Head of caudate nucleus (tissue), 42 donors: ENCODE measurements at places on chromosomes 6 and 20.

- DNase-seq: no peak
Measured at GRCh38 chr20:6053776-6054688, at the start of gene LRRN4. Gene LRRN4, minus strand, starts transcription at chr20:6054060. Its CDS starts 1,261 bp downstream, at chr20:6052799.

DNA sequence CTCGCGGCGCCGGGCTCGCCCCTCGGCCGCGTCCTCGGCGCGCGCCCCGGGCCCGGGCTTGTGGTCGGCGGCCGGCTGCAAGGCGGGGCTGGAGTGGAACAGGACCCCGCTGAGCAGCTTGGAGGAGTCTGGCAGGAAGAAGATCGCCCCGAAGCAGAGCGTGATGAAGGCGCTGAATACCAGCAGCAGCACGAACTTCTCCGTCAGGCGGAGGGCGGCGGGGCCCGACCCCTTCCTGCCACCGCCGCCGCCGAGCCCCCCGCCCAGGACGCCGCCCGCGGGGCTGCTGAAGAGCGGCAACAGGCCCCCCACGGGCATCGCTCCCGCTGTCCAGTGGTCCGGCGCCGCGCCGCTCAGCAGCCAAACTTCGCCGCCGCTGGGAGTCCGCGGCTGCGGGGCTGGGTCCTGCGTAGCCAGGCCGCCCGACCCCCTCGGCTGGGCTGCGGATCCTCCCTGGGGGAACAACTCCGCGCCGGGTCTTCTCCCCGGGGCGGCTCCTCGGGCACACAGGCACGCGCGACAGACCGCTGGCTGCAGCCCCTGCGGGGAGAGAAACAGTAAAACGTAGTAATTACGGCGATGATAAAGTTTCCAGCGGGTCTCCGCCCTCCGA, 707 bp downstream of the MAN1A1 start:
- DNase-seq: no peak

GRCh38 chr6:36346486-36347273, 10.0 kb upstream of the BNIP5 start:
- no peak for DNase-seq

DNA sequence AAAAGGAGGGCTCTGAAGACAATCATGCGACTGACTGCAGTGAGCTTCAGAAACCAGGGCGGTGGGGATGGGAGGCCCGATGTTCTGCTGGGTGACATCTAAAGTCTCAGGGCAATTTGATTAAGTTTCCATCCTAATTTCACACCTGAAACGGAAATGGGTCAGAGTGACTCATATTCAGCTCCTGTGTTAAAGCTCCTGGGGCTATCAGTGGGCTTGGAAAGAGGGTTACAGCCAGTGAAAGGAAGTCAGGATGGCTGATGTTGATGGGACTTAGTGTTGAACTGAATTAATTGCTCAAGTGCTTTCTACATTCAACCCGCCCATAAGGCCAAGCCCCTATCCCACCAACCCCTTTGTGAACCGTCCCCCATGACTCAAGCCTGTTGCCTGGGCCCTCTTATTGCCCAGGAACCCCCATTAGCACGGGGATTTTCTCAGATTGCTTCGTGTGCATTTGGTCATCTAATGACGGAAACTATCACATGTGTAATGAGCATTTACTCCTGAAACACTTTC, 47.1 kb upstream of the TBC1D7 start:
- no peak for DNase-seq

DNA sequence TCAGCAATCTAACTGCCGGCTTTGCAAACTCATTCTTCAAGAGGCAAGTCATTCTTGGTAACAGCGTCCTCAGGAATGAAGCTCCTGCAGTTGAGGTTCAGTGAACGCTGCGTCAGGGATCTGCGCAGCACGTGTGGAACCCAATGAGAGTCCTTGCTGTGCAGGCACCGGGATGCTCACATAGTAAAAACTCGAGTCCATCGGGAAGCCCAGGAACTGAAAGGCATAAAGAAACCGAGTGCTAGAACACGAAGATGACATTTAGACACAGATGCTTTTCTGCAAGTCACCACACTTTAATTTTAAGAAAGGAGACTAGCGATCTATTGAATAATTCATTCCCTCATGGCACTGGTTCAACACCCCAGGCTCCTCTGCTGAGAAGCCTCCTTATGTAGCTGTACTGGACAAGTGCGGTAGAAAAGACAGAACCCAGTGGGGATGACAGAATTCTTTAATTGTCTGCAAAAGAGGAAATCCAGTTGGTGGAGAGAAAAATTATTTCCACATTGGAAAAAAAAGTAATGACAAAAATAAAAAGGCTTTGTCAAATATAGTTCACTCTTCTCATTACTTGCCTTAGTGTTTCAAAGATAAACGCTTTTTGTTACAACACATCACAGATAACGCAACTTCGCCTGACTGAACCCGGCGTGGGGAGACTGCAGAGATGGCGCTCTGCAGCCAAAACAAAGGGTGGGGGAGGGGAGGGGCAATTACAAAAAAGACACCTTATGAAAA, 1.9 kb upstream of the AFDN start:
- DNase-seq: peak; percentile 24

GRCh38 chr6:71048320-71049164, 91.7 kb upstream of the B3GAT2 start:
- no peak for DNase-seq

DNA sequence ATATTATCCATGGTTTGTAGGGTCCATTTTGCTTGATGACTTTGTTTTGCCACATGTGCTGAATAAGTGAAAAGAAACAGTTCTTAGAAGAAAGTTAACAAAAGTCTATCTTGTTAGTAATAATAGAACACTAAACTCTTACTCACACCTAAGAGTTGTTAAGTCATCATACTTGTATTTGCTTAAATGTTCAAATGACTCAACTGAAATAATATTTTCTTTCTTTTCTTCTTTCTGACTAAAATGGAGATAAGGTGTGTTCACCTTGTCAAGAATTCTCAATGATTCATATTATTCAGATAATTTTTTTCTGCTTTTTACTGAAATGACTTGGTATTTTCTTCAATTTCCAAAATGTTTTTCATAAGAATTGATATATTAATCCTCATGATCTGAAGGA, 327.2 kb downstream of the HTR1B start:
- DNase-seq: no peak

GRCh38 chr6:158999154-158999665, 792 bp downstream of the RSPH3 start:
- DNase-seq: no peak

- no peak for DNase-seq
Measured at GRCh38 chr20:235891-236290, 8.8 kb downstream of the DEFB129 start.

DNA sequence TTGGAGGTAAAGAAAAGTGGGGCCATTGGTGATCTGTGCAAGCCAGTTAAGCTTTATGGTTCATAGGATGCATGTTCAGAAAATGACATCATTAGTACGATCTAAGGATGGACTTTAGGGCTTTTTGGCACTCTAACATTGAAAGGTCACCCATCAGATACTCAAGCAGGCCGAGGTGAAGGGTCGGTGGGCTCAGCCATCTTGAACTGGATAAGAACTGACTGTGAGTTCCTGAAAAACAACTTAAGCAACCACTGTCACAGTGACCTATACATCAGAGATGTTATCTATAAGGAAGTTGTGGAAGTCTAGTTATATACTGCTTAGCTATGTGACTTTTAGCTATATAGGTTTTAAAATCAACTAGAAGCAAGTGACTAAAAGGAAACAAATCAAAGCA, 13.0 kb upstream of the ITCH start:
- no peak for DNase-seq

- DNase-seq: no peak
Measured at GRCh38 chr6:35919085-35919826, 1.6 kb downstream of the SRPK1 start.

DNA sequence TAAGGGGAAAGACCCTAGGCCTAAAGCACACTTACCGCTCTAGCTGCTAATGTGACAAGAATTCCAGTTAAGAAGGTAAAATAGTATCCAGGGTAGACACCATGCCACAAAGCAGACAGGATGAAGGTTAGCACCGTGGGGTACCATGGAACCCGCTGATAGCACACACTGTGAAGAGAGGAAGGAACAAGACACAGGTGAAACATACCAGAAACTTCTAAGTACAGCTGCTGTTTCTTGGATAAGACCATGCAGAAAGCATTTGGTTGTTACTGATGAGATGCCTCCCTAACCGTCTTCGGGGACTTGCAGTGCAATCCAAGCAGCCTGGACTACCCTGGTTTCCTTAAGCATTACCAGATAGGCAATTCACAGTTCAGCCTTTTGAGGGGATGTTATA, 99.4 kb downstream of the MBOAT1 start:
- no peak for DNase-seq

DNA sequence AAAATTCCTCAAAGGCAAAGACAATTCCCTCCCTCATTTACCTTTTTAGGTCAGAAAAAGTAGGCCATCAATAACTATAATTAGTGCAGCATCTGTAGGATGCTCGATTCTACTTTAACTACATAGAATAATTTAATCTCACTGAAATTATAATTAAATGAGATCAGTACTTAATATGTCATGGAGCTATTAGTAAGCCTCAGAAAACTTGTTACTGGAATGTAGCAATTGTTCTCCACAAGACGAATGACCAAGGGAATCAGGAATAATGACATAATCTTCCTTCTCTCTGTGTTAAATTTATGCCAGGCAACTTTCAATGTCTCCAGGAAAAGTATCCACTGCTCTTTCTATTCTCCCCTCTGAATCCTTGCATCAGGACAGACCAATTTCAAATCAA, 34.1 kb downstream of the SESN1 start:
- no peak for DNase-seq

DNA sequence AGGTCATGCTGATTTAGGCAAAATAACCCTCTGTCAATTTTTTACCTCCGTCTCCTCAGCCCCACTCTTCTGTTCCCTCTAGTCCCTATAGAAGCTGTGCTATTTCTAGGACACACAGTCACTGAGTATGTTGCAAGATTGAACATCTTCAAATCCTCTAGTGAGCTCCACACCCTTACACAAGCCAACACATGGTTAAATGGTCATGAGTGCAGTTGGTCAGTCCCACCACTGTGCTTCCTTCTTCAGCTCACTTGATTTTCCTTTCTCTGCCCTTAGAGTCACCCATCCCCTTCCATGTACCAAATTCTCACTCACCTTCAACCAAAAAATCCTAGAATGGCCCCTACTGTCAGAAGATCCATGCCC, 48.2 kb upstream of the F13A1 start:
- no peak for DNase-seq

DNA sequence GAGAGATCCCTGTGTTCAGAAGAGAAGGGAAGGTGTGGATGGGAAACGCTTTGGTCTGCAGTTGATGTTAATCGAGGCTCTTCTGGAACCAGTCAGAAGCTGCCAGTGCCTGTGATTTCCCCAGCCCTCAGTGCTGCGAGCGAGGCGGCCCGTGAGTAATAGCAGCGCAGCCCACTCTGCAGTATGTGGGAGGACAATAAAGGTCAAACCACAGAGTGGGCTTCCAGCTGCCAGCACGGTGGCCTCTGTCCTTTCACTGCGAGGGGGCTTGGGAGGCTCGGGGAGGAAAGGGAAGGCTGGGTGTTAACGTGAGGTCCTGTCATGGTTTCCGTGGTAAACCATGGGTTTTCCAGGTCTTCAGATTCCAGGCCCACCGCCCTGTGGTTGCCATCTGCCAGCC, 32.3 kb upstream of the TAGAP start:
- no peak for DNase-seq

DNA sequence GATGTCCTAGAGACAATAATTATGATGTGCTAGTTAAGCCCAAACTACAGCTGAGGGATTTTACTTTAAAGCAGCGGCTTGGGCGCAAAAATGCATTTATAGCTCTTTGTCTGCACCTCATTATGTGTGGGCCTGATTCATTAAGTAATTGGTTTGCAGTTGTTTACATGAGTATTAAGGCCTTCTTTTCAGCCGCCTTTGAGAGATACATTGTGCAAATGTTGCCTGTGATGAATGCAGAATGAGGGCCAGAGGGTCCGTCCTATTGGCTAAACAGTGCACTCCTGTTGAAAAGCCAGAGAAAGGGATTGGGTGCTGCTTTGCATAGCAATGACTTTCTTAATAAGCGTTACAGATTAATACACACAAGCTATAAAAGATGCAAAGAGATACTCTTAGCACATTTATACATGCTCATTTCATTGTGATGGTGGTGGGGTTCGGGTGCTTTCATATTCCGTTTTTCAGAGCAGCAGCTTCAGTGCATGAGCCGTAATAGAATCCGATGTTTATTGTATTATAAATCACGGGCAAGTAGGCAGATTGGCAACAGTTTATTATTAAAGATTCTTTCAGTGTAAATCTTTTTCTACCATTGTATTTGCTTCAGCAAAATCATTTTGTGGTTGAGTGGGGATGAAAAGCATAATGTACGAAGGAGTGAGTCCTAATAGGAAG, 68.2 kb upstream of the XRN2 start:
- DNase-seq: peak; percentile 50

DNA sequence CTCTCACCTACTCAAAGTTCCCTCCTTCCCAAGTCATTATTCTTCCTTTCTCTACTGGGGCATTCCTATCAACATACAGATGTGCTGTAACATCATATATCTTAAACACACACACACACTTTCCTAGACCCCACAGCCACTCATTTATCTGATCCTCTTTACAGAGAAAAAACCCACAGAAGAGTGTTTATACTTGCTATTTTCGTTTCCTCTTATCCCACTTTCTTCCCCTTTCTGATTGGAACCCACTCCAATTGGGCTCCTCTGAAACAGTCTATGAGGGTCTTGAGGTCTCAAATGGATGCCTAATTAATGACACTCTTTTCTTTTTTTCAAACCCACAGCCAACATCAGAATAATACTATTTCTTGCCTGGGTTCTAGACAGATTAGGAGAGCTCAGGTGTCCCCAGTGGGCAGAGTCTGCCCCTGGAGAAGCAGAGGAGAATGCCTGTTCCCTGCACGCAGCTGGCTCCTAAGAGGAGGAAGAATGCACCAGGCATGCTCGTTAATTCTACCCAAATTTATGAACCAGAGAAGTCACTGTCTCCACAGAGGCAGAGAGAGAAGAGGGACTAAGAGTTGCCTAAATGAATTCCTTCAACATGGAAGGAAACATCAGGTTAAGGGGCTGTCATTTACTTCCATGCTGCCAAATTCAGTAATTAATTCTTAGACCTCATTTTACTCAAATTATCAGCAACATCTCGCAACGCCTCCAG, 65.9 kb downstream of the CRYBG1 start:
- DNase-seq: no peak

- DNase-seq: no peak
Measured at GRCh38 chr6:6635869-6636268, 47.3 kb downstream of the LY86 start.

GRCh38 chr6:121688974-121689373, 253.5 kb downstream of the GJA1 start:
- DNase-seq: no peak

GRCh38 chr6:7200598-7201443, 93.1 kb downstream of the RREB1 start:
- DNase-seq: no peak

GRCh38 chr6:43142101-43142500, 29.0 kb upstream of the SRF start:
- DNase-seq: no peak

GRCh38 chr6:129646642-129647041, 63.3 kb downstream of the ARHGAP18 start:
- no peak for DNase-seq
